Activated CD4-positive, alpha-beta memory T cell treated with anti-CD3 and anti-CD28 coated beads, Interleukin-2, amount 10 ng/mL, durations not matched to agents 7 days and 5 days (primary cell): ENCODE measurements at places on chromosomes 4 and X. TPM values are rescaled to one million over a fixed set of nuclear protein-coding genes. Genes with fewer than 3 reads are reported as not detected.

The GAB3 gene
- total RNA-seq, result 12.0 TPM

The HMX1 gene
- total RNA-seq, result not detected

The RNF128 gene
- not detected for total RNA-seq

The CHST7 gene
- total RNA-seq, result 11.5 TPM

The TCP11X2 gene
- total RNA-seq, result not detected

The RBMXL3 gene
- not detected for total RNA-seq

The GPR143 gene
- total RNA-seq, result not detected

The RTL5 gene
- total RNA-seq, result 0.13 TPM

The RASL11B gene
- 0.25 TPM for total RNA-seq

The SCML2 gene
- total RNA-seq, result 2.5 TPM
